Activated CD4-positive, alpha-beta T cell treated with anti-CD3 and anti-CD28 coated beads for 4 hours (primary cell): ENCODE measurements at places on chromosomes 7 and 10.

DNA sequence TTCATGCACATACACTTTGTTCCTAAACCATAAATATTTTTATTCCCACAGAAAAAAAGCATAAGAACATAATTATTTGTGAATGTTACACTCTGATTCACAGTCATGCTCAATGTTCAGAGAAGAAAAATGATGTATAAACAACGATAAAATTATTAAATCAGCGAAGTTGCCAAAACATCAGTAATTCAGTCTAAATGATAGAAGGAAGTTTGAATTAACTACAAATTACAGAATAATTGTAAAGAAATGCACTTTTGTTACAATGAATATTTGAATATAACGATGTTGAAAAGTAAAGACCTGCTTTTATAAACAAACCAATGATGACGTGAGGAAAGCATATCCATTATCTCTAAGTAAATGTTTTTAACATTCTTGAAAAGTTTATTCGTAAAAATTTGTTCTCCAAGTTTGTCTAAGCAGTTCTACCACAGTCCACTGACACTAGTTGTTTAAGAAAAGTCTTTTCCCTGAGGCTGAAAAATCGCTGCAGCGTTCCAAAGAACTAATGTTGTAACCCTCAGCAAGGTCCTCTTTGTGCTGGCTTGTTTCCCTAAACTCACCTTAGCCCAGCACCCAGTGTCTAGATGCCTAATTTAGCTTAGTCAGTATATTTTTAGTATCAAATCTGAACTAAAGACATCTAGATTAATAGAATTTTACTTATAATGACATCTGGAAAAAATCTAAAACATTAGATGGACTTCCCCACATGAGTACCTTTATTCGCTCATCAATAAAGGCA, 30.4 kb downstream of the TSPAN12 start:
- DNase-seq, result no peak

- peak; percentile 88 for DNase-seq
Measured at GRCh38 chr10:133274751-133275683, 1.7 kb downstream of the ADAM8 start.

DNA sequence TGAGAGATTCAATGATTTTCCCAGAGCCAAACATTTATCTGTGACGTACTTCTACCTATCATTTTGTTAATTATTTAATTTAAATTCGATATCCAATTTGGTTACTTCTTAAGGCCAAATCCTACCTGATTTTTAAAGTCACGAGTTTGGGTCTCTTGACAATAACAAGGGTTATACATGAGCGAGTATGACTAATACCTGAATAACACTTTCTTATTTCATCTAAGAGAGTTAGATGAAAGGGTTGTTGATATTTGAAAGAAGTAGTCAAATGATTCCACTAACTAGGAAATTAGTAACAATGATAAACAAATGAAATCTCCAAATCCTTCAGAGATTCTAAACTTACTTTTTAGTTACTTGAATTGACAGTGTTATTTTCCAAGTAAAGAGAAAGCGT, 1086.9 kb downstream of the XPNPEP1 start:
- DNase-seq, result no peak

- no peak for DNase-seq
Measured at GRCh38 chr10:2924431-2924830, 142.9 kb upstream of the PFKP start.

DNA sequence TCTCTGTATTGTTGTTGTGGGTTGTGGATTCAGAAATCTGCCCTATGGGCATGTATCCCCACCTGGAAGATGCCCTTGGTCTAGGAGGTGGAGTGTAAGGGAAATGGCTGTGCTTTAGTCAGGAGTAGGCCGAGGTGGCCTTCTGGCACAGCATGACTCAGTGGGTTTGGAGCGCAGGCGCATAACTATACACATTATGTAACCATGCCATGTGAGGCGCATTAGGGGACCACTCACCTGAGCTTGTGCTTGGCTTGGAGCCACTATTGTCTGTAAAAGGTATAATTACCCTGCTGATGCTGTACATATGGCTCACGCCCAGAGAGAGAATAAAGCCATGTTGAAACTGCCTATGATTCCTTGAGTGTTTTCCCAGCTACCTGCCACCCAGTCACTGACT, 20.6 kb upstream of the ADAMTS14 start:
- no peak for DNase-seq

- DNase-seq, result no peak
Measured at GRCh38 chr10:119776536-119776935, 50.7 kb downstream of the INPP5F start.

- DNase-seq, result no peak
Measured at GRCh38 chr10:14486777-14487487, 156.2 kb upstream of the FRMD4A start.

DNA sequence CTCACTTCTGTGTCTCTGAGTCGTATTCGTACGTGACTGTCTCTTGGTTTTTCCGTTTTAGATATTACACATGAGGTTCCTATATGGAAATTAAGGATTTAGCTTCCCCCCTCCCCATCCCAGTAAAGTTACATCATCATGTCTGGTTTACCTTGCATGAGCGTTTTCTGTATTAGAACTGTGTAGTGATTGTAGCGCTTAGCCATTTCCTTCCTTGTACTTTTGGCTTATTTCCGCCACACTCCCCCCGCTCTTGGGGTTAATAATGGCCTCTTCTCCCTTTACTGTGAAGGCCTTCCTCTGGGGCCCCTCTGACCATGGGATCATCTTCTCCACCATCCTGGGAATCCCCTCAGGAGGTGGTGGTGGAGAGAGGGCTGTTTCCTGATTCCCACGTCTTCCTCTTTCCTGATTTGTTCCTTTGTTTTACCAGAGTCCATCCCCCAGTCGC, 27.2 kb upstream of the AP5Z1 start:
- no peak for DNase-seq

DNA sequence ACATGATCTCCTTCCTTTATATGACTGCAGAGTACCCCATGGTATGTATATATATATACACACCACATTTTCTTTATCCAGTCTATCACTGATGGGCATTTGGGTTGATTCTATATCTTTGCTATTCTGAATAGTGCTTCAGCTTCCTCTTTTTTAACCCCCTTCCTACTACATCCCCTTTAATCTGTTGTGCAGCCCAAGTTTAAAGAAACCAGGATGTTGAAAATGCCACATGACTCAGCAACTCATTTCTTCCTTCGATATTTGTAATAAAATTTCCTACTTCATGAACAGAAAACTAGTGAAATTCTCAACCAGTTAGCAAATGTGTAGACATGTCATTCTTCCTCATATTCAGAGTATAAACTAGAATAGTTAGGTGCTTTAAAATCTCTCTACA, 1245.7 kb upstream of the SORCS1 start:
- no peak for DNase-seq
